Lower leg skin (tissue), 4 donors: ENCODE measurements at places on chromosomes 6 and 20. TPM values are rescaled to one million over a fixed set of nuclear protein-coding genes. Genes with fewer than 3 reads are reported as not detected.

SIM1 gene
- 0.76 TPM for total RNA-seq

FILIP1 gene
- 0.72 TPM for total RNA-seq

TSPO2 gene
- not detected for total RNA-seq

DSP gene
- 2,272 TPM for total RNA-seq

FOXQ1 gene
- total RNA-seq, result 117 TPM

F13A1 gene
- 7.8 TPM for total RNA-seq

NRSN2 gene
- 4.8 TPM for total RNA-seq

DNA sequence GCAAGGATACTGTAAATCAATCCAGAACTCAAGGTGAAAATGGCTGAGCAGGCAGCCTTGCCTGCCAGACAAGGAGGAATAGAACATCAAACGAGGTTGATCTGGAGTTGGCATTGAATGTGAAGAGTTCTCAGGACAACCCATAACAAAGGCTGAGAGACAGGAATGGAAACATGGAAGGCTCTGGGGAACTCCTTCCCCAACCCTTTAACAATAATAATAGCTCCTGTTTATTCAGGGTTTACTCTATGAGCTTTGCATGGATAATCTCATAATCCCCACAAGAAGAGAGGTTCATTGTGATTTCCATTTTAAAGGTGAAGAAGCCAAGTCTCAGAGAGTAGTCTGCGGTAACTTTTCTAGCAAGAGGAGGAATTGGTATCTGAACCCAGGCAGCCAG lies 151.7 kb downstream of the SOD2 start:
- no peak for DNase-seq

GRCh38 chr20:44089987-44090674 lies 96.9 kb downstream of the JPH2 start:
- DNase-seq, result peak; percentile 59

DNA sequence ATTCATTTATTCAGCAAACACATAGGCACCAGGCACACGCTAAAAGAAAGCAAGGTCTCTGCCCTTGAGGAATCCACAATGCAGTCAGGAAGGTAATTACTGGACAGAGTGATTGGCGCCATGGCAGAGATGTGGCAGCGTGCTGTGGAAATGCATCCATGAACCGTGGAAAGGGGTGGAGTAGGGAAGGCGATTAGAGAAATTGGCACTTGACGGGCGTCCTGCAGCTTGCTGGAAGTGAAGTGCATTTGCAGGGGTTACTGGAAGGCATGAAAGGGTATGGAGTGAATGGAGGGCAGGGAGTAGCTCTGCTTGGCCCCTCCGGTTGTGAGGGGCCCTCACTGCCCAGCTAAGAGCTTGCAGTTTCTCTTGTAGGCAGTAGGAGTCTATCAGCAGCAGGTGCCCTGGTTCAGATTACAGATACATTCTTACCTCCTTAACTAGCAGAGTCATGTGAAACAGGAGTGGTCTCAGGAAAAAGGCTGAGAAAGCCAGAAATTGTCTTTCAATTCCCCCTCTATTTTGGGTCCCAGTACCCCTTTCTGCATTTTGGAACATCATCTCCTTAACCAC lies 122.5 kb upstream of the TIAM2 start:
- no peak for DNase-seq

DNA sequence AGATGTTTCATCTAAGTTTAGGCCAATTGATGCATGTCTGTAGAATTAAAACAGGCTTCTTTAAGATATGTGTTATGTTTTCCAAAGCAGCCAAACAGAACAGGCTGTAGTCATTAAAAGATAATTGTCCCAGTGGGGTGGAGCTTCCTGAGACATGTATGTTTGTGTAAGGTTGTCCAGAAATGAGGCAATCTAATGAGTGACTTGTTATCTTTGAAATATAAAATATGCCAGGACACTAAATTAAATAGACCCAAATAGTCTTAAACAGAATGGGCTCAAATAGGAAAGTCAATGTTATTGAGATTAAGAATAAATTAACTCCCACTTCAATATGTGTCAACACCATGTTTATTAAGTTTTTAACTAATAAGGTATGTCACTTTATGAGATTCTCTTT lies 204.7 kb upstream of the RNF217 start:
- no peak for DNase-seq

- no peak for DNase-seq
Observed at GRCh38 chr20:41830702-41831101, 212.5 kb upstream of the CHD6 start.

GRCh38 chr6:145502416-145502815 lies 232.9 kb downstream of the EPM2A start:
- no peak for DNase-seq

DNA sequence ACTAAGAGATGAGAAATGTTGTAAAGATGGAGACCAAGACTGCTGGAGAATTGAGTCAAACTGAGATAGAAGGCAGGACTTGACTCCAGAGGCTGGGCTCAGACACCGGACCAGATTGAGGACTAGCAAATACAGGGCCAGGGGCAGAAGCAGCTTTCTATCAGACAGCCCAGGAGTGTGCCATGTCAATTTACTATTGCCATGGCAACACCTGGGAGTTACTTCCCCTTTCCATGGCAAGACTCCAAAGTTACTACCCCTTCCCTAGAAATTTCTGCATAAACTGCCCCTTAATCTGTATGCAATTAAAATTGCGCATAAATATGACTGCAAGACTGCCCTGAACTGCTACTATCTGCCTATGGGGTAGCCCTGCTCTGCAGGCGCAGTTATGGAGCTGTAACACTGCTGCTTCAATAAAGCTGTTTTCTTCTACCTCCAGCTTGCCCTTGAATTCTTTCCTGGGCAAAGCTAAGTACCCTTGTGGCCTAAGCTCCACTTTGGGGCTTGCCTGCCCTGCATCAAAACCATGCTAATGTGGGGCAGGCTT lies 90.1 kb upstream of the EDN1 start:
- no peak for DNase-seq

- no peak for DNase-seq
Observed at GRCh38 chr6:18263418-18264218, 712 bp downstream of the DEK start.

DNA sequence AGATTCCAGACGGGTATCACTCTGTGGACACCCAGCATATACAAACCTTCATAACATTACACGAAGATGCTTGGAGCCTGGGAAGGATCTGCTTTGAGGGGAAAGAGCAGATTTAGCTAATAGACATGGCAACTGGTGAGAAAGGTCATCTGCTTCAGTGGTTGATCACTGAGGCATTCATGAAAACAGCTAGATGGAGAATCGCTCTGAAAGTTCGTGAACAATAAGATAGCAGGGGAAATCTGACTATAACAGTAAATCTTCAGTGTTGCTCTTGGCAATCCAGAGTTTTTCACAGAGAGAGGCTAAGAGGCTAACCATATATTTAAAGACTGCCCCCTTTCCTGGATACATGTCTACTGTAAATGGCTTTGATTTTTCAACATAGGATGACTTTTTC lies 245.3 kb downstream of the FARS2 start:
- DNase-seq, result no peak

GRCh38 chr20:3238616-3239025 lies 369 bp downstream of the SLC4A11 start:
- DNase-seq, result no peak

DNA sequence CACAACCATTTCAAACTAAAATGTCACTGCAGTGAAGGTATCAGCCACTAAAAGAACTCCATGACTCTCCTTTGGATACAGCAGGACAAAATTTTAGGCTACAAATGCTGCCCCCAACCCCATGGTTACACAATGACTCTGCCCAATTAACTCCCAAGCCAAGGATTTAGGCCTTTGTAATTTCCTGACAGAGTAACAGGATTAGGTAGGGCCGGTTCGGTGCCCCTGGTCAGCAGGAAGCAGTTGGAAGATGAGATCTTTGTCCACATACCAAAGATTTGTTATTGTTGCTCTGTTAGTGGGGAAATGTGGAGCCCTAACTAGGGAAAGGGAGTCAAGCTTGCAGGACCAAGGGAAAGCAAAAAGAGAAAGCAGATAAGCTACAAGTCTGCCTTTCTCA lies 26.7 kb upstream of the RIPK1 start:
- no peak for DNase-seq

GRCh38 chr6:25635886-25636317 lies 16.1 kb upstream of the SCGN start:
- no peak for DNase-seq

DNA sequence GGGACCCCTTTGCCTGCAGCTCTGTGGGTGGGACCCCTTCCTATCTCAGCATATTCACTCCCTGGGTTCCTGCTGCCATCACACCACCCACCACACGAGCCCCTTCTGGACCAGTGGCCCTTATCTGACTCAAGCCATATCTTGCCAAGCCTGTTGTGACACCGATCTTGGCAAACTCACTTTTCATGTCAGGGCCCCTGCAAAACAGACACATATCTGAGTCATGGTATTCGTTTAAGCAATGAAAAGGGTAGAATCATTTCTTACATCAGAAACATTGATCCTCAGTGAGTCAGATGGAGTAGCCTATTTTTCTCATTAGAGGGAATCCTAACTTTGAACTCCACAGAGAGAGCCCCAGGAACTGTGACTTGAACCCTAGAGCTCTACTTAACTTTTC lies 10.6 kb downstream of the RAET1E start:
- DNase-seq, result peak; percentile 71
